Fibroblast of the aortic adventitia (primary cell): ENCODE measurements at places on chromosomes 2 and 18.

GRCh38 chr2:118029025-118029424 lies 15.2 kb upstream of the CCDC93 start:
- no peak for DNase-seq

DNA sequence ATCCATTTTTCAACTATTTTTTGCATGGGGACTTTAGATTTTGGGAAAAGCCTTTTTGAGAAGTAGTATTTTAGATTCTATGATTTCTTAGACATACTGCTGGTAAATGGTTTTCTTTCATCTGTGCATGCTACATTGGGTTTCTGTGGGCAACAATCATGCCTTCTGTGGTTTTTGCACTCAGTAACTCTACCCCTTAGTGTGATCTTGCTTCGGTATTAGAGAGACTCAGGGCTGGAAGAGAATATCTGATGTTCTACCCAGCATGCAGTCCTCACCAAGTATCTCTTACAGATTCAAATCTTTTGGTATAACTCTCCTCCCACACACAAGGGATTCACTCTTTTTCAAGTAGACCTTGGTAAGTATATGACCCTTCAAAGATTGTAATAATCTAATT lies 183.0 kb downstream of the PMAIP1 start:
- DNase-seq = no peak

DNA sequence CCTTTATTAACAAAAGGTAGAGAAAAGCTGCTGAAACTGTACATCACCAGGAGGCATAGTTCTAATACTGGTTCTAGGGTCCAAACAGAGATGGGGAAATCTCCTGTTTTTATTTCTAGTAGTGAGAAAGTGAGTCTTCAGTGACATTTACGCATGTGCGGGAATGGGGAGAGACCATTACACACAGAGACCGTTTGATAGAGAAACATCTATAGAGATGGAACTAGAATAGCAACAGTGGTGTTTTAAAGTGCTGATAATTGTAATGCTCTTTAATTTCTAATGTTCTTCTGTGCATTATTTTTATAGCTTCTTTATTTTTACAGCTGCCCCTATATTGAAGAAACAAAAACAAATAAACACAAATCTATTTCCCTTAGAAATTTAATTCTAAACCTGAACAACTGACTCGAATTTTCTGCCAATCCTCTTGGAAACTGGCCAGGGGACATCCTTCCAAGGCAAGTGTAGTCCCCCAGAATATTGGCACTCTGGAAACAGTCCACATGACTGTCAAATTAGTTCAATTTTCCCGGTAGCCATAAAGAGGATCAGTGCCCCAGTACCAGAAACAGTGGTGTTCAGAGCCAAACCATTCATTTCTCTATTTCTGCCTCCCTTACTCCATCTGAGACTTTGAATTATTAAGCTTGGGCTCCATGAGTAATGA lies 260.9 kb downstream of the ICOS start:
- DNase-seq = no peak

DNA sequence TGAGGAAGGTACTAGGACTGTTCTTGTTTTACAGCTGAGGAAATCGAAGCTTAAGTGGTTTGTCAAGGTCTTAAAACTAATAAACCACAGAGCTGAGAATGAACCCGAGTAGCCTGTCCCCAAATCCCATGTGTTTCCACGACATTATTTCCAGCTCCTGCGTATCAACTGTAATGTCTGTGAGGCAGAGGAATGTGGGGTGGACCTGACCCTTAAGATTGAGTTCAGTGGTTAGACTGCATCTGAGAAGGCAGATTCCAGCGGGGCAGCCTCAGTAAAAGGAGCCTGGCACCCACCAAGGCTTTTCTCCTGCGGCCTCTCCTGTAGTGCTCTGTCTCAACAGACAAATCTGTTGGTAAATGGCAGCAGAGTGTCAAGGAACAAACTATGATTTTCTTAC lies 81.9 kb upstream of the TMEM178A start:
- no peak for DNase-seq

- no peak for DNase-seq
Observed at GRCh38 chr2:223859070-223859469, 21.7 kb upstream of the AP1S3 start.

DNA sequence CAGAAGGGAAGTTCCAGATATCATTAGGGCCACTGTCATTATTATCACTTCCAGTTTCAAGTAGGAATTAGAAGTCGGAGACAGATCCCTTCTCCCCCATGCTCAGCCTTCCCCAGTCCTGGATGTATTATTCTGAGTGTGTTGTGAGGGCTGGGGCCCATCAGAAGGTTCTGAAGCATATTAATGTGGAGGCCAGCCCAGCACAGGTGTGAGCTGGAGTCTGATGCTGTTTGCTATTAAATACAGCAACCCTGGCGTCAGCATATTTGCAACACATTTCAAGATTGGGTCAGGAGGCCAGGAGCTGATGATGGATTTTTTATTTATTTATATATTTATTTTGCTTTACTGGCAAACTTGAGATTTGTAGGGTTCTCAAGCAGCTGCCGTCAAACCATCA lies 195.2 kb downstream of the NRP2 start:
- DNase-seq = no peak

DNA sequence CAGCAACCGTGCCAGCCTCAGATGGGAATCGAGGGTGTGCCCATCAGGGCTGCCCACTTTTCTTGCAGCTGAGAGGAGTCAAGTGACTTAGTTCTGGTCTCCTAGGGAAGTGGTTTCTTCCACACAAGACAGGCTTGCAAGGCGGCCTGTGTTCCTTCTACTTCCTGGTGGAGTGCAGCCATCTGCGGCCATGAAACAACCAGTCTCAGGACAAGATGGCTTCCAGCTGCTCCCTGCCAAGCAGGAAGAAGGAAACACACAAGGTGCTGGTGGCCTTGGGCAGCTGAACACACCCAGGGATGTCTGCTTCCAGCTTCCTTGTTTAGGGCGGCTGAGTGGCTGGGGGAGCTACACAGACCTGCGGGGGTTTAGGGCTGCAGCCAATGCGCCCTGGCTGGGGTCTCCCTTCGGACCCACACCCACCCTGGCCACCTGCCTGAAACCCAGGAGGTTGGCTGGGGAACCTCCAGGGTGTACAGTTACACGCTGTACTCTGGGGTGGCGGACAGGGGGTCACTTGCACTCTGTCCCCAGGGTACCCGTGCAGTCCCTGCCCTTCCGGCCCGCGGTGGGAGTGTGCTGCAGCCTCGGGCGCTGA lies 34.7 kb downstream of the PTPN18 start:
- no peak for DNase-seq

DNA sequence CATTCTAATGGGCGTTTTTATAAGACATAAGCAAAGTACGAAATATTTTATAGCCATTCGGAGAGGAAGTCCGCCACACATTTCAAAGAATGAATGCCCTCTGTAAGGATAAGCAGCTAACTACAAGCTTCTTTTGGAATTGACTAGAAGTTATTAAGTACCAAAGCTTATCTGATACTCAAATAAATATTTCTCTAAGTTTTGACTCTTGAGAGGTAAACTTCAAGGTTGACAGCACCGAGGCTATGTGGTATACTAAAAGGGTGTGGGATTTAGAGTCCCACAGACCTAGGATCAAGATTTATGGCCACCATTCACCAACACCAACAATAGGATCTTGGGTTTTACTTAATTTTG lies 48.1 kb upstream of the MSH2 start:
- DNase-seq = no peak

- peak; percentile 38 for DNase-seq
Observed at GRCh38 chr2:120869036-120869729, 133.5 kb downstream of the GLI2 start.

- DNase-seq = peak; percentile 33
Observed at GRCh38 chr2:170088776-170089175, 89.2 kb upstream of the MYO3B start.

DNA sequence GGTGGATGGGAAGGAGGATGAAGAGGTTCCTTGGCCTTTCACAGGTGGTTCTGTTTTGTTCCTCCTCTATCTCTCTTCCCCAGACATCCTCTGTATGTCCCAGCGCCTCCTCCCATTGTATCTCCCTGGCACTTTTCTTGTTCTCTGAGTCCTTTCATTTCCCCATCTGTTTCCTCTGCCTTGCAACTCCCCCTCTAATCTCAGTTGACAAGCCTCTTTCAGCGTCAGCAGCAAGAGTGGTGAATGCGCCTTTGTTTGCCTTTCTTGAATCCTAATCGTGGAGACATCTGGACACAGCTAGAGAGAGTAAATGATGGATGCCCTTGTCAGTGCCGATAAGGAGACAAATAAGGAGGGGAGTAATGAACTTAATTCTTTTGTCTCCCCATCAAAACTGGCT lies 167.0 kb downstream of the NDUFA10 start:
- DNase-seq = no peak
